ENCODE measurements at places on chromosomes 11 and 22.

DNA sequence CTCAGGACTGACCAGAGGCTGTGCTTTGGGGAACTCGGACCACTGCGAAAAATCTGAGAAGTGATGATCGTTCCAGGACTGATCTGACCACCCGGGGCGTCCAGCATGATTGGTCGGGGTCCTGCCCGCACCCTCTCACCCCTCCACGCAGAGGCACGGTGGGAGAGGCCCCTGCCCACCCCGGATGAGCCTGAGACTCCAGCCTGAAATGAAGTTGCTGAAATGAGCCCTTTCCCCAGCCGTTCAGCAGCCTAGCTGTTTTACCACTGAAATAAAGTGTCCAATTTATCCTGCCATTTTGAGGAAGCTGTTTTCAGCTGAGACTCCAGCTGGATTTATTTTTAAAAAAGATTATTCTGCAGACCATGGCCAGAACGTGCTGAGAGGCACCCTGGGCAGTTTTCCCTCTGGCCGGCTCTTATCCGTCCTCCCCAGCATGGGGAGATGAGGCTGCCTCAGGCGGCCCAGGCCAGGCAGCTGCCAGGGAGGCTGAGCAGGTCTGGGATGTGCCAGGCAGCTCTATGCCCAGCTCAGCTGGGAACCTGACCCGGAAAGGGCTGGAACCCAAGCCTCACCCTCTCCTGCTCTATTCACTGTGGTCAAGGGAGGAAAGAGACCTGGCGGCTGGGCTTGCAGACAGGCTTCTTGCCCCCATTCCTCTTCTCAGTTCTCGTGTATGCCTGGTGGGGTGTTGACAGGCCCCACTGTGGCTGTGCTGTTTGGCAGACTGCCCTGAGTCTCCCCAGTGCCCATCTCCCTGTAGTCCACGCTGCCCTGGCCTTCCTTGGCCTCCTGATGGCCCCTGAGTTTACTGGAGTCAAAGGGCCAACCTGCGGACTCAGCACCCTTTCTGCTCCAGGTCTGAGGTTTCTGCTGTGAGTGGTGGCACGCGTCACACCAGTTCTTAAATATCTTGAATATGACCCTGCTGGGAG is 161.0 kb upstream of the B3GAT1 start:
- no peak for DNase-seq

DNA sequence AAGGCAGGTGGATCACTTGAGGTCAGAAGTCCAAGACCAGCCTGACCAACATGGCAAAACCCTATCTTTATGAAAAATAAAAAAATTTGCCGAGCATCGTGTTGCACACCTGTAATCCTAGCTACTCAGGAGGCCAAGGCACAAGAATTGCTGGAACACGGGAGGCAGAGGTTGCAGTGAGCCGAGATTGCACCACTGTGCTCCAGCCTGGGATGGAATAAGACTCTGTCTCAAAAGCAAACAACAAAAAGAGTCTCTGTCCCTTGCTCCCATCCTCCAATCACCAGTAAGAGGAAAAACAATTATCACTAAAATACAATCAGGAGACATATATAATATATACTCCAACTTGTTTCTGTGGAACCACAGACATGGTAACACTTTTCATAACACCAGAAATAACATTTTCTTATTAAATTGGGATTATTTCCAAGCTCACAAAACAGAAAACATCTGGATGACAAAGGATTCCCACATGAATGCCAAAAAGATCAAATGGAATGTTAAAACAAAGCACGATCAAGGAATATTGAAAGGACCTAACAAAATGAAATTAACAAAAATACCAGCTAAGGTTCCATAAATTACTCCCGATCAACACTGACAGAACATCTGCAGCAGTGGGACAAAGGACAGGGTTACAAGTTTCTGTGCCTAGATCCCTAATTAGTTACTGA is 15.2 kb downstream of the FCHSD2 start:
- DNase-seq: no peak

- DNase-seq: no peak
Measured at GRCh38 chr22:48664586-48664985, 1163.1 kb downstream of the BRD1 start.

DNA sequence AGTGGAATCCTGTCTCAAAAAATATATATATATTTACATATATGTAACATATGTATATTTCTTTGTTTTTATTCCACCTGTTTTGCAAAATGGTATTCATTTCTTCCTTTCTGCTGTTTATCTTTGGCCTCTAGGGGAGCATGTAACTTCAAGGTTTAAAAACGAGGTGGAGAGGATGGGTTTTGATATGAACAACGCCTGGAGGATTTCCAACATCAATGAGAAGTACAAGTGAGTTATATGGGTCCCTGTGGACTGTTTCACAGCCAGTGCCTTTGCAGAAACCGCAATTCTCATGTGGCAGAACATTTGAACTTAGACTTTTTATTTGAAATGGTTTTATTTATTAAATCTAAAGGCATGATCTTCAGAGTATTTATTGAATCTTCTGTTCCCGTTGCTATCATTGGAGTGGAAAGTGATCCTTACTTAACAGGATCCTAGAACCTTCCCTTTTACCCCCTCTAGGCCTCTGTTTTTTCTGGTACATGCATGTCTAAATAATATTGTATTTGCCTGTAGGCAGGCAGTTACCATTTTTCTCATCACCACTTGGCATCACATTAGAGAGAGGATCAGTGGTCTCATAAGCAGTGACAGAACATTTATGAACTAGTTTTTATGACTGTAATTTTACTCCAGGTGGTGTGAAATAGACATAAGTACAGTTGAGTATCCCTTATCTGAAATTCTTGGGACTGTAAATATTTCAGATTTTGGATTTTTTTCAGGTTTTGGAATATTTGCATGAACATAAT is 81.5 kb upstream of the HORMAD2 start:
- no peak for DNase-seq

- peak; percentile 84 for DNase-seq
Measured at GRCh38 chr11:126355324-126355925, at the start of gene ST3GAL4. Gene ST3GAL4, plus strand, starts transcription at chr11:126355686. Its CDS starts 50,470 bp downstream, at chr11:126406156.

Measured in stimulated activated CD4-positive, alpha-beta T cell treated with anti-CD3 and anti-CD28 coated beads, Interleukin-2, amount 100 ng/mL, for 24 hours (primary cell).